MCF 10A (cell line): ENCODE measurements at places on chromosomes 12 and 14. TPM values are rescaled to one million over a fixed set of nuclear protein-coding genes. Genes with fewer than 3 reads are reported as not detected.

- DNase-seq, result no peak
- H3K4me1 ChIP-seq, result no peaks in the 10 kb centered on the region
- no peak overlapping the region for H3K4me3 ChIP-seq
Measured at GRCh38 chr12:4089121-4089606, 184.4 kb upstream of the CCND2 start.

DNA sequence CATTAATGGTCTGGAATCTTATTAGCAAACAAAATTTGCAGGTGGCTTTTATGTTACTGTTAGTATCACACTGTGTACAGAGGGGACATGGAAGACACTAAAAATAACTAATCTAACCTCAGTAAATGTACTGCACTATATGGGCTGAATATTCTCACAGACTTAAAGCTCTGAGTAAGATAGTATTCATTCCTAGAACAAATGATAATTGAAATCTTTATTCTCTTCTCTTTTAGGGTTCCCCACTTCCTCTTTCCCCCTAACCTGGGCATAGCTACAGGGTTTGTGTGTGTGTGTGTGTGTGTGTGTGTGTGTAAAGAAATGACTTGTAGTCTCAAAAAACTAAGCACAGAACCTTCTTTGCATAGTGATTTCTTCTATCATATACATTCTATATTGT, 21.4 kb upstream of the HECTD1 start:
- no peak for DNase-seq
- H3K27me3 ChIP-seq, result no peaks in the 10 kb centered on the region
- H3K4me1 ChIP-seq, result peaks cover 17% of the 10 kb centered on the region
- peak overlapping the region; percentile 89 for H3K27ac ChIP-seq

GRCh38 chr12:110728628-110729027, 14.1 kb downstream of the PPP1CC start:
- no peak overlapping the region for H3K4me3 ChIP-seq
- H3K36me3 ChIP-seq, result peaks cover 88% of the 10 kb centered on the region
- peaks cover 8% of the 10 kb centered on the region for H3K4me1 ChIP-seq
- DNase-seq, result no peak

- H3K4me1 ChIP-seq, result peaks cover 5% of the 10 kb centered on the region
- H3K36me3 ChIP-seq, result peaks cover 53% of the 10 kb centered on the region
- DNase-seq, result no peak
- no peak overlapping the region for H3K27ac ChIP-seq
Measured at GRCh38 chr12:4330203-4330602, 9.2 kb downstream of the TIGAR start.

DNA sequence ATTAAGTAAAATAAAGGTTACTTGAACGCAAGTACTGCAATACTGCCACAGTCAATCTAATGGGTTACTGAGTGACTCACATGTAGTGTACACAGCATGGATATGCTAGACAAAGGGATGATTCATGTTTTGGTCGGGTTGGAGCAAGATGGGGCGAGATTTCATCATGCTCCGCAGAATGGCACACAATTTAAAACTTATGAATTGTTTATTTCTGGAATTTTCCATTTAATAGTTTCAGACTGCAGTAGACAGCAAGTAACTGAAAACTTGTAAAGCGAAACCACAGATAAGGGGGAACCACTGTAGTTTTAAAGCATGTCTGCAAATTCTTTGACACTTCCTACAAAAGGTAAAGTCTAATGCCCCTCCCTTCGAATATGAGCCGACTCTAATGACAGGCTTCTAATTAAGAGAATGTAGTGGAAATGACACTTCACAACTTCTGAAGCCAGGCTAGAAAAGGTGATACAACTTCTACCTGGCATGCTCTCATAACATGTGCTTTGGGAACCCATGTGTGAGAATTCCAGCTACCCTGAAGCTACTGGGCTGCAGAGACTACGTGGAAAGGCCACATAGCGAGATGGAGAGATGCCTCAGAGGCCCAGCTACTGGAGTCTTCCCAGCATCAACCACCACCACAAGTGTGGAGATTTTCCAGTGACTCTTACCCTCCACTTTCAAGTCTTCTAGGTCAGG, 13.9 kb upstream of the TCP11L2 start:
- peaks cover 22% of the 10 kb centered on the region for H3K4me1 ChIP-seq
- H3K27ac ChIP-seq, result peak overlapping the region; percentile 95
- no peaks in the 10 kb centered on the region for H3K27me3 ChIP-seq
- peak; percentile 94 for DNase-seq
- H3K36me3 ChIP-seq, result no peaks in the 10 kb centered on the region
- H3K4me3 ChIP-seq, result peak overlapping the region; percentile 21

Gene HOXC5
- total RNA-seq, result 0.74 TPM in 1 of 2 replicates, not detected in the other

Gene SLC2A13
- total RNA-seq, result 1.7 and 2.0 TPM in 2 replicates
